Endothelial cell (in vitro differentiated cells): ENCODE measurements at places on chromosomes 2 and 18. TPM values are rescaled to one million over a fixed set of nuclear protein-coding genes. Genes with fewer than 3 reads are reported as not detected.

Gene SIX3
- not detected for total RNA-seq

Gene BOLL
- not detected for total RNA-seq

Gene COLEC12
- 157 TPM for total RNA-seq

Gene TFCP2L1
- 1.7 TPM for total RNA-seq

Gene MGAT5
- 124 TPM for total RNA-seq

Gene SOX11
- total RNA-seq: 39.4 TPM
